Pancreas (tissue), 10 donors: ENCODE measurements at places on chromosomes 16 and 17. TPM values are rescaled to one million over a fixed set of nuclear protein-coding genes. Genes with fewer than 3 reads are reported as not detected.
A peak's percentile ranks its signal among the peaks of the same experiment; 100 is the strongest.

Gene OR3A3
- total RNA-seq = not detected

Gene KRT12
- total RNA-seq = not detected

Gene CPHXL2
- total RNA-seq = not detected

Gene SLC6A2
- total RNA-seq = 0.09 TPM

Gene WNT9B
- 0.32 TPM for total RNA-seq

Gene SOCS7
- 24.0 TPM for total RNA-seq

Gene SPHK1
- 5.1 TPM for total RNA-seq

Gene ABCC12
- not detected for total RNA-seq

Gene CMTM2
- not detected for total RNA-seq

DNA sequence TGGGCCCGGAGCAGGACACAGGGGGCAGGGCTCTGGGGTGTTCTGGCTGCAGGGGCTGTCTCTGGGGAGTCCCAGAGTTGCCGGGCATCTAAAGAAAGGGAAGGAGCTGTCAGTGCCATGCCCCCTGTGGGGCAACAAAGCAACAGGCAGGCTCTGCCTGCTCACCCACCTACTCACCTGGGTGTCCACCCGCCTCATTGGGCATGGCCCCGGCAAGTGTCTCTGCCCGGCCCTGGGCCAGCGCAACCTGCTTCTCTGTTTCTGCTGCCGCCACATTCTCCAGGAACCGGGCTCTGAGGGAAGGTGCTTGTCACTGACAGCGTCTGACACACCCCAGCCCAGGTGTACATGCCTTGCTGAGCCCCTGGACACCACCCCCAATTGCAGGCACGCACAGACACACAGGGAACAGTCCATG, 7.3 kb downstream of the TMEM208 start:
- no peak for DNase-seq

GRCh38 chr17:285751-286422, 66.7 kb downstream of the RPH3AL start:
- DNase-seq = peak; percentile 55

- no peak for DNase-seq
Observed at GRCh38 chr16:11296351-11296705, 15.2 kb upstream of the PRM1 start.

DNA sequence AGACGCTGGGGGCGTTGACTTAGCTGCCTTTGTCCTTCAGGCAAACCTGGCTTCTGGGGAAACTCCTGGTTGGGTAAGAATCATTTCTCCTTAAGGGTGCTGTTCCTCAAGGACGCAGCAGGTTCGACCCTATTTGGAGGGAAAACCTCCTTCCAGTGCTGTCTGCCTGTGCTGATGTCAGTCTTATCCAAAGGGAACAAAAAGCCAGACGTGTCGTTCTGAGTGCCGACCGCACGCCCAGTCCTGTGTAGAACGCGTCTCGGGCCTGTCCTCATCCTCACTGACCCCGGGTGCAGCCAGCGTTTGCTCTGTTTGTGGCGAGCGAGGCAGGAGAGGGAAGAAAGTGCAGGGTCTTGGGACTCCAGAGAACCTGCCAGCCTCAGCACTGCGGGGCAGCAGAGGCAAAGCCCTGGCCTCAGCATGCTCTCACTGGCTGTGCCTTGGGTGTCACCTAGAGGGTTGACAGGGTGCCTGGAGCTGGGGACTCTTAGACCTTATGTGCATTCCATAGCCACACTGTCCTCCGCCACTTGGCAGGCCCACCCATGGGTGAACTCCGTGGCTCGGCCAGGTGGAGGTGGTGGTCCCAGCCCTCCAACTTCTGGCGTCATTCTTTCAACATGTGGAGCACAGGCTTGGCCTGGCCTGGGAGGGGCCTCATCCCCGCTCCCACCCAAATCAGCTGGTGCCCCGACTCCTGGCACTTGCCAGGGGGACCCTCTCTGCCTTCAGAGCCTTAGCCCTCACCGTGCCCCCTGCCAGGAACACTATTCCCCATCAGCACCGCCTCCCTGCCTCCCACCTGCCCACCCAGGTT, 6.0 kb downstream of the SNN start:
- DNase-seq = no peak

DNA sequence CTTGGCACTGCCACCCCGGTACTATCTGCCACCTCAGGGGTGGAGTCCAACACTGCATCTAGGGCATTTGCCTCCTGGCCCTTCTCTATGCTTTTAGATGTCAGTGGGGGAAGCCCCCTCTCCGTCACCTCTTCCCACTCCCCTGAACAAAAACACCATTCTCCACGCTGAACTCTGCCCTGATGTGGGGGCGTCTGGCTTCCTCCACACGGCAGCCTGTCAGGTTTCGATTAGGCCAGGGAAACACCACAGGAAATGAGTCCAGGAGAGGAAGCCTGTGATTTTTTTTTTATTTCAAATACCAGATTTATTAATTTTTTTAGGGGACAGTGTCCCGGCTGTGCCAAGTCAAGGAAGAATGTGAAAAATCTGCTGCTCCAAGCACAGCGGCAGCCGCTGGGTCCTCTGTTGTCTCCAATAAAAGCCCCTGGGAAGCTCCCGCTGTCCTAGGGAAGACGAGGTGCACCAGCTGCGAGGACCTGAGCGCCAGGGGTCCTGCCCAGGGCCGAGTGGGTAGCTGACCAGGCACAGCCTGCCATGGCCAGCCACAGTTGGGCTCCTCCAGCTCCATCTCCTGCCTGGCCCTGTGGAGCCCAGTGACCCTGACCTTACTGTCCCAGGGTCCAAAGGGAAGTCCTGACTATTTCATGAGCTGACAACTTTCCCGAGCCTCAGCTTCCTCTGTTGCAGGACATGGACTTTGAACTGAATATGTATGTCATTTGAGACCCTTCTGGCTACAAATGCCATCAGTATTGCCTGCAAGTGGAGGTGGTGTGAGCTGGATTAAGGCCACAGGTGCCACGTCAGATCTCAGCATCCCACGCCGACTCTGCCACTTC, 336.7 kb downstream of the FOXL1 start:
- no peak for DNase-seq

DNA sequence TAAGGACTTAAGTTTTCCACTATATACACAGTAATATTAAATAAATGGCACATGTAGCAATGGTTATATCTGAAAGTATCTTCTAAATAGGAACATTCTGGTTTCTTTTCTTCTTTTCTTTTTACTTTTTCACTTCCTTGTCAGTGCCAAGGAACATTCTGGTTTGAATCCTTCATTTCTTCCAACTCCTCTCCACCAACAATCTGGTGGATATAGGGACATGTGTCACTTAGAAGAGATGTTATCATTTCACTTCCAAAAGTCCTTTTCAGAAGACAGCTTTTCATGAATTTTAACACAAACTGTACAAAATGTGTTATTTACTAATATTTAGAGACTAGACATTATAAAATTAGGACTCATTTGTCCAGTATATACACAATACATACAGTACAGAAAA, 7.9 kb upstream of the GOT2 start:
- no peak for DNase-seq

GRCh38 chr16:8622315-8622656, 788 bp downstream of the METTL22 start:
- no peak for DNase-seq

- DNase-seq = no peak
Observed at GRCh38 chr16:86479419-86479818, 30.9 kb upstream of the FOXF1 start.

DNA sequence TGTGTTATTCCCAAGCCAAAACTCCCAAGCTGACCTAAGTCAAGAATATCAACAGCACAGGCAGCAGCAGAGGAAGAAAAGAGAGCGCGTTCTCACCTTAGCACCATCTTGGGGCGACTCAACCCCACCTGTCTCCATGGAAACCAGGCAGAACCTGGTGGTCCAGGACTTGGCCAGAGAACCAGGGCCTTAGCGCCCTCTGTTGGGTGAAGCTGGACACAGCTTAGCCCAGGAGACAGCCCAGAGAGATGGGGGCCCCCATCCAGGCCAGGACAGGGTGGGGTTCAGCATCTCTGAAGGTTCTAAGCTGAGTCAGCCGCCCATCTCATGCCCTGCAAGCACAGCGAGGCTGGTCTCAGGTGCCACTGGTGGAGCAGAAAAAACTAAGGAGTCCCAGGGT, 60.1 kb upstream of the TMEM132E start:
- no peak for DNase-seq

- DNase-seq = peak; percentile 70
Observed at GRCh38 chr16:51982715-51983680, 563.9 kb downstream of the TOX3 start.

DNA sequence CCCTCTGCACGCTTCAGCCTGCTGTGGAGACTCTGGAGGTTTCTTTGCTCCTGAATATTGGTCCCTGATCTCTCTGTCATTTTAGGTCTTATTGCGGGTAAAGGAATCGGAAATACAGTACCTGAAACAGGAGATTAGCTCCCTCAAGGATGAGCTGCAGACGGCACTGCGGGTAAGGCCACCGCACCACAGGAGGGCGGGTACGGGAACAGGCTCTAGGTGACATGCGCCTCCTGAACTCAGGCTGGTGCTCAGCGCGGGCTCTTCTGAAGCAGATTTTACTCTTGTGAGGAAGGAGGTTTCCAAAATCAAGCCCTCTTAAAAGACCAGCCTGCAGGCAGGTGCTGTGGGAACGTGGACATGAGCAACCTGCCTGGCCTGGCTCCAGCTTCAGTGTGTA, 29.8 kb downstream of the PLD6 start:
- DNase-seq = no peak
